ENCODE measurements at places on chromosomes 11 and 22.

- peak; percentile 16 for DNase-seq
These were observed 914 bp downstream of the INPPL1 start for GRCh38 chr11:72225411-72225951.

- DNase-seq = no peak
These were observed 40.5 kb downstream of the NAT10 start for GRCh38 chr11:34145847-34146381.

GRCh38 chr11:110762590-110762989 is 50.4 kb upstream of the ARHGAP20 start:
- DNase-seq = no peak

- no peak for DNase-seq
These were observed 27.3 kb downstream of the CTR9 start for GRCh38 chr11:10778217-10778970.

- DNase-seq = peak; percentile 29
These were observed 961 bp downstream of the IPO7 start for GRCh38 chr11:9385327-9385899.

GRCh38 chr22:49763138-49763537 is 64.5 kb downstream of the BRD1 start:
- no peak for DNase-seq

DNA sequence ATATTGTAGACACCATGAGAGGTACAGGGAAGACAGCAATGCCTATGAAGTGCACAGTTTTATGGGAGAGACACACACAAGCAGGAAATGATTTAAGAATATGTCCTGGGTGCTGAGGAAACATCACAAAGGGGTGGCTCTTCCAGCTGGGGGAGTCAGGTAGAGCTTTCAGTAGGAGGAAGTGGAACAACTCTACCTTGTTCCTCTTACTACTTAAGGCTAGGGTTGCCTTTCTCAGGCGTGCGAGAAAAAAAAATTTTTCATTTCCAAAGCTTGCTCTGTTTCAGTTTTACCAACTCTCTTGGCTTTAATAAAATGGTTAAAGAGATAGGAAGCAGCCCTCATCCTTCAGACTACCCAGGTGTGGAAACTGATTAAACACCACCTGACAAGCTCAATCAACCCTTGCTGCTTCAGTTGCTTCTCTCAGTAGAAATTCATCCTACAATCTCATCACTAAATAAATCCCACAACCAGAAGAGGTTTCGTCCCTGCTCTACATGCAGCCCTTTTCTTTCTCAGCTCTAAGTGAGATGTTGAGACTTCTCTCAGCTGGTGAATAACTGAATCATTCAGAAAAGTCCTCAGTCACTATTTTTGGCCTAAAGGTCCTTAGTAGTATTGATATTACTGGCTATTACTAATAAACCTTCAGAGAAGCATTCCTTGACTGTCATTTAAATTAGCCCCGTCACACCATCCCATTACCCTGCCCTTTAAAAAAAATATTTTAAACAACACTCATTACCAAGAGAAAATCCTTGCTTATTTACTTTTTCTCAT is 5.9 kb downstream of the ABTB2 start:
- DNase-seq = no peak

DNA sequence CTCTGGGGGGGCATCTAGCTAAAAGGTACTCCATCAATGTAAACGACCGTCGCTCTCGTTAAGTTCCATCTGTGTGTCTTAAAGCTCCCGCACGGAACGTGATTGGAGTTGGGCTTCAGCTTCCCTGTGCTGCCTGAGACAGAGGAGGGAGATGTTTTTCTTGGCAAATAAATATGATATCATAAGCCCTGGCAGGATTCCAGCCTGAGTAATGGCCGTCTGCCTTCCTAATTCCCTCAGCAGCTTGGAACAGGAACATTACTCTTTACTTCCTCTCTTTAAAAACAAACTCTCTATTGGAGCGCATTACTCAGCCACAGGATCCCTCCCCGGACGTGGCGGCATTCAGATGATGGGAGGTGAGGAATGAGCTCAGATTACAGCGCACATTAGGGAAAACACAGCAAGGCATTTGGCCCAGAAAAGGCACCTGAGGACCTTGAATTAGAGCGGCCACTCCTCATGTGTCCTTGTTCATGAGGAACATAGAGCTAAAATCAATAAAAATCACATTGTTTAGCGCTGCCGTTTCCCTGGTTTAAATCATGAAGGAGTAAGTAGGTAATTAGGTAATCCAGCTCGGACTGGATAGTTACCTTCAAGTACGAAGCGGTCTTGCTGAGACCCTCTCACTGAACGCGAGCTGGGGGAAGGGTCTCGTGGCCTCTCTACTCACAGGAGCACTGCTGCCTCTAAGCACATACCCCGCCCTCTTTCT is 230.4 kb downstream of the ST3GAL4 start:
- DNase-seq = no peak

DNA sequence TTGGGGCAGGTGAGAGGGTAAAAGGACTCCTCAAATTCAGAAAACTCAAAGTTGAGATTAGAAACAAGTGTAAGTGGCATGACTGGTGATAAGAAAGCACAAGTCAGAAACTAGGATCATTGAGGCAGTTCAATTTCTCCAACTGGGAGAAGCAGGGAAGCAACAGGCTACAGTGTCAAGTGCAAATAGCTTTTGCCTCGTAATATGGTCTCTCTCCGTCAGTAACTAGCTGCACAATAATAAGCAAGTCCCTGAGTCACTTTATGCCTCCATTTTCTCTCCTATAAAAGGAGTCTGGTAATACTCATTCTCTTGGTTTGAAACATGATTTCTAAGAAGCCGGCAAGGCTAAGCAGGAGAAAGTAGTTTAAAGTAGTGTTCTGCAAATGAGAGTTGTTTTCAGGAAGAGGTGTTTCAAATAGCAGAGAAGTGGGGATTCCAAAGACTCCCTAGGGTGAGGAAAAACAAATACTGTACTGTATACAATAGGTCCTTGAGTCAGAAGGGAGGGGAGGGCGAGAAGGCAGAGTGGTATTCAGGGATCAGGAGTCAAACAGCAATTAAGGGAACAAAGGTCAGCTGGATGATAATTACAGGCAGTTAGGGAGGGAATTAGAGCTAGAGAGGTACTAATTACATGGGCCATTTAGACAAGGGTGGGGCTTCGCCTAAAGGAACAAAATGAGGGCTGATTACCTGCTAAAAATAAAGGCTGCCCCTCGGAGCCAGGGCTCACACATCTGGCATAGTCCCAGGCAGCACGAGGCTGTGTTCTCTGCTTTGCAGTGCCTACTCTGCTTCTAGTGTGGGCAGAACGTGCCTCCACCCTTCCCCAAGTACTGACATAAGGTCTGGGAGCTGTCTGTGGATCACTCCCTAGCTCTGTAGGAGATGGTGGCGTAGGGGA is 96.0 kb upstream of the BDNF start:
- DNase-seq = no peak

GRCh38 chr22:25025491-25026400 is 73.2 kb downstream of the KIAA1671 start:
- DNase-seq = no peak

DNA sequence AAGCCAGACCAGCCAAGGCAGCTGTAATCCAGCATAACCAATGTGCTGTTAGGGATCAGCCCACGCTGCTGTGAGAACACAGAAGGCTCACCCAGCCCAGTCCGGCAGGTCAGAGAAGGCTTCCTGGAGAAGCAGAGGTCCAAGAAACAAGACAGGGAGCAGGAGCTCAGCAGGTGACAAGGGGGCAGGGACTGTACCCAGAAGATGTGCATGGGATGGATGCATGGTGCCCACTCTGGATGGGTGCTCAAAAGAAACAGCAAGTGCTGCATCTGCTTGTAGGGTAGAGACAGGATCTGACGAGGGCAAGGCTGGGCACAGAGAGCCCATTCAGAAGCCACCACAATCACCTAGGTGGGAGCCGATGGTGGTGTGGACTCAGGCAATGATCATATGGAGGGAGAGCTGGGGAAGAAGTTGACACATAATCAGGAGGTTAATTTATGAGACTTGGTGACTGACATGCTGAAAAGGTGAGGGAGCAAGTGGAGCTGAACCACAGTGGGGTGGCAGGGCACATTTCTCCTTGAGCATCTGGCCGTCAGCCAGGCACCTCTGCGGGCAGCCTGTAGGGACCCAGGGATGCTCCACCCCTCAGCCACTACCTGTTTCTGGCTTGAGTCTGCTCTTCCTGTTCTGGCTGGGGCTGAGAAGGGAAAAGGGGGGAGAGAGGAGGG is 102.3 kb upstream of the DRD2 start:
- no peak for DNase-seq

DNA sequence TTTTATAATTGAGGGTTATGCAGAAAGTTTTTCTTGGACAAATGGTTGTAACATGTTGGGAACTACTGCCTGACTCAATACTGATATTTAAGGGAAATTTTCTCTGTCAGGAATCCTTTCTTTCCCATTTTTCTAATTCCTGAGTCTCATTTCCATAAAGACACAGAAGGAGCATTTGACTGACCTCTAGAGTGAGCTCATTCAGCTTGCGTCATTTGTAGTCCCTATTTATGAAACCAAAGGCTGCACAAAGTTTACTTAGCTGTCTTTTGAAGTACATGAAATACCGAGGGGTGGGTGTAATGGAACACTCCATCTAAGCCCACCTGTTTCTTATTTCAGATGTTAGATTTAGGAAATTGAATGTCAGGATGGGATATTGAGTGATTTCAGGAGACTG is 359.5 kb upstream of the C11orf87 start:
- DNase-seq = no peak

GRCh38 chr11:102521121-102521520 is 9.4 kb downstream of the MMP7 start:
- DNase-seq = no peak

GRCh38 chr11:115263799-115264656 is 240.2 kb downstream of the CADM1 start:
- no peak for DNase-seq

DNA sequence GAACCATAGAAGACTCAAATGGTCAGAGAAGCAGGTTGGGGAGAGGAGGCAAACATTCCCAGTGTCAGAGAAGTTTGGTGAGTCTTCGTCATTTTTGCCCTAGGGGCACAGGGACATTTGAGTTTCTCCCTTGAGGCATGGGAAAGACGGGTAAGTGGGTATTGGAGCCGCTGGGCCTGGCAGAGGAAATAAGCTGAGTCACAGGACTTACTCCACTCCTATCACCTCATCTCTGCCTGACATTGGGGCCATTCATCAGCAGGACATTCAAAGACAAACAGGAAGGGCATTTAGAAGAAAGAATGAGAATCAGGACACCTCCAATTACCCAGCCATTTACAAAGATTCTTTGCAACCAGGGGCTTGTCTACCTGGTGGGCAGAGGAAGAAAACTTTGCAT is 100.7 kb upstream of the SEZ6L start:
- no peak for DNase-seq

DNA sequence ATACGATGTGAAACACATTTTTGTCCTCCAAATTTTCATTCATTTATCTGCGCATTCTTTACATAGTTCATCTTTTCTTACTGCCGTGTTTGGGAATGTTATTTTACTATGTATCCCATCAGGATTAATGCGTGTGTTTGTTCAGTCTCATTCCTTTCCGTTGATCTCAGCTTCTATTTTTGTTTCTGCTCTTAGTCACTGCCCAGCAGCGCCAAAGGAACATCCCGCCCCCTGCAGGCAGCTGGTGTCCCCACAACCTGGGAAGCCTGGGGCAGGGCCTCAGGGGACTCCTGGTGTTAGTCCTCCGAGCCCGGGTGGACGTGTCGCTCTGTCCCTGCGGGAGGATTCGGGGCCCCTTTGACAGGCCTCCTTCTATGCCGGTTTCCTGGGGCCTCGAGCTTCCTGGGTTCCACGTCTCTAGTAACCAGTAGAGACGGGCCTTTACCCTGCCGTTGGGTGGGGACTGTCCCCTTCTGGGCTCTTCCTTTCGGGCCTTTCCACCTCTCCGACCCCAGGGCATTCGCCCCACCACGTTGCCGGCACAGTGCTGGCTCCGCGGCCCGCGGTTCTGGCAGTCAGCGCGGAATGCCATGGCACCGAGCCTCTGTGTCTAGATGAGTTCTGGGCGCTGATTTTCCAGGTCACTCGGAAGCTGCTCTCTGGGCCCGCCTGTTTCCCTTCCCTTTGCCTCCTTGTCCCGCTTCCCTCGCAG is 39.8 kb downstream of the WEE1 start:
- peak; percentile 84 for DNase-seq

DNA sequence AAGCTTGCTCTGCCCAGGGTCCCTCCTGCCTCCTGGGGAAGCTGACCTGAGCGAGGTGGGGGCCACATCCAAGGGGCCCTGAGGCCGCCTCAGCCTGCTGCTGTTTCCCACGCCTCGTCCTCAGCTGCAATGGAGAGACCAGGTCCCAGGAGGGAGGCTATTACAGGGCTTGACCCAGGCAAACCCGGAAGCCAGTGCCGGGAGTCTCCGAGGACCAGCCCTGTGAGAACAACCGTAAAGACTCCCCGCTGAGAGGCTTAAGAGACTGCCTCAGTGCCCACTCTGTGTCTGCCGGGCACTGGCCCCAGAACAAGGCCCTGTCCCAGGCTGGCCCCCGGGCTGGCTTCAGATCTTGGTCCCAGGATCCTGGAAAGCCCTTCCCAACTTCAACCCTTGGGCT is 124.3 kb upstream of the FGF3 start:
- no peak for DNase-seq

DNA sequence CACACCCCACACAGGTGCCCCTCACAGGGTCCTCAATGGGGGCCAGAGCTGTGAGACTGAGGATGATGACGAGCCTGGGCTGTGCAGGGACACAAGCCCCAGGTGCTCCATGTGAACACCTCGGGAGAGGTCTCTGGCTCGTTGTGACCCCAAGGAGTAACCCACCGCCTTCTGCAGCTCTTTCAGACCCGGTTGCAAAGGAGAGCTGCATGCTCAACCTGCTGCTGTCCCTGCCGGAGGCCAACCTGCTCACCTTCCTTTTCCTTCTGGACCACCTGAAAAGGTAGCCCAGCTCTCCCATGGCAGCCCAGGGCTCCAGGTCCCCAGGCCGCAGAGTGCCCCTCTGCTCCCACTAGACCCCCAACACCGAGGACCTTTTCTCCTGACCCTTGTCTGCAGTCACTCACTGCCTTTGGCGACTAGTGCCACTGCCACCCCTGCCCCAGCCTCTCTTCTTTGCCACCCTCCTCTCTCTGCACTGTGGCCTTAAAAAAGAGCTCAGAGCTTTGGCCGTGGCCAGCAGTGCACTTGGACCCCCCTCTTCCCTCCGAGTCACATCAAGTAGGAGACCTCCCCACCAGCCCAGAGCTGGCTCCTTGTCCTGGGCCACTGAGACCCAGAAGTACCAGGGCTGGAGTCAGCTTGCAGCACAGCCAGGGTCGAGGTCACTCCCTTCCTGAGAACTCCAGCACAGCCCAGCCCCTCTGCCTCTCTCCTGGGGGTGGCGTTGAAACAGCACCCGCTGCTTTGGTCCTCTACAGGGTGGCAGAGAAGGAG is 133.7 kb downstream of the BCR start:
- no peak for DNase-seq

DNA sequence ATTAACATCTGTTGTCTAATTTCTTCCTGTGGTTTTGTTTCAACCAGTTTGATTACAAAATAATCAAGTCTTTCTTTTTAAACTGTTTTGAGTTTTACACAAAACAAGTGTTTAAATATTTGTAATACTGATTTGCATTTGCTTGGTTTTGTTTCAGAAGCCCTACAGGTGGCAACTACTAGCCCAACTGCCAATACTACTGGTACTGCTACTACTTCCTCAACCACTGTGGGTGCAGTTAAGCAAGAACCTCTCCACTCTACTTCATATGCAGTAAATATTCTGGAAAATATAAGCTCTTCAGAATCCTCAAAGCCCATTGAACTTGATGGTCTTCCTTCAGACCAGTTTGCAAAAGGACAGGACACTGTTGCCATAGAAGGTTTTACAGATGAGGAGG is 61.1 kb downstream of the QSER1 start:
- DNase-seq = no peak

GRCh38 chr22:24305260-24305692 is 34.6 kb downstream of the SPECC1L start:
- DNase-seq = no peak

- no peak for DNase-seq
These were observed 137.4 kb downstream of the CADM1 start for GRCh38 chr11:115366826-115367225.
